Esophagus mucosa (tissue), 1 donor: ENCODE measurements at places on chromosomes 4 and X. TPM values are rescaled to one million over a fixed set of nuclear protein-coding genes. Genes with fewer than 3 reads are reported as not detected.

DNA sequence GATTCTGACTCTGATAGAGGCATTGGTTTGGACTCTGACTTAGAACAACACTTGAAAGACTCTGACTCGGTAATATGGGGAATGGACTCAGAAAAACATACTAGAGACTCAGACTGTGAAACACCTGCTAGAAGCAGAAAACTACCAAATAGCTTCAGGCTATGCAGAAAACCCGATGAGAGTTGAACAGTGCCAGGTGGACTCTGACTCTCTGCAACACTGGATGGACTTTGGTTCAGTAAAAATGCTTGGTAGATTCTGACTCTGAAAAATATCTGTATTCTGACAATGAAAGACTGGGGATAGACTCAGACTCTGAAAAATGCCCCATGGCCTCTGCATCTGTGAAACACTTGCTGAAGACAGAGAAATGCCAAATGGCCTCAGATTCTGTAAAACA is 215.1 kb upstream of the HDX start:
- no peak for ATAC-seq

- peak; percentile 75 for ATAC-seq
These were observed 16.0 kb downstream of the NBDY start for GRCh38 chrX:56744996-56745395.

DNA sequence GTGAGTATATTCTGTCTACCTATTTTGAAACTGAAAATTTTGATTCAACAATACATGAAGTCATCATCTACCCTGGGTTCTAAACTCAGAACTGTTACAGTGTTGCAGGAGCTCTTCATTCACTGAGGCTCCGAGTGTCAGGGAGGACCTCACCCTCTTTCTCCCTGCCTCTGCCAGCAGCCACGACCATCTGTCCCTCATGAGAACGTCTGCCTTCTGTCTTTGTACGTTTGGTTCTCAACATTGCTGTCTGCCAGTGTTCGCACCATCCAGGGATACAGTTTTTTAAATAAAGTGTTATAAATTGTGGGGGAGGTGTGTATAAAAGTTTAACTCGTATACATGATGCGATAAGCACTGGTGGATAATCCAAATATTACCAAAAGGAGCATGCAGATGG is 55.5 kb downstream of the TRAPPC11 start:
- no peak for ATAC-seq

DNA sequence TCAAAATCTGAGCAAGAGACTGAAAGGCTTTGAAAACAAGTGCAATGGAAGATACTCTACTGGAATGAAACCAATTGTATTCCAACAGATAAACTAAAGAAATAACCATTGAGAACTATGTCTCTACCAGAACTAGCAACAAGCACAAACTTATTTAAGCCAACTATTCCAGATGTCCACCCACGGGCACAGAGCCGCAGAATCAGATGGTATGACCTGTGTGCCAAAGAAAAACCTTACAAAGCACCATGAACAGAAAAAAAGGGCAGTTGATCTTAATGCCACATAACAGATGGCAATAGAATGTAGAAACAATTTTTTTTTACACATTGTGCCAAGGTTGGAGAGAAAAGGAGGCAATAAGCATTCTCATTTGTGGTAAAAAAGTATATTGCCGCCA is 269.3 kb upstream of the ADGRL3 start:
- ATAC-seq = no peak

- no peak for ATAC-seq
These were observed 395.8 kb upstream of the MAGEB18 start for GRCh38 chrX:25742334-25742733.

GRCh38 chr4:97121493-97121892 is 1021.8 kb downstream of the STPG2 start:
- no peak for ATAC-seq

GRCh38 chrX:124507246-124507645 is 160.9 kb downstream of the SH2D1A start:
- ATAC-seq = no peak

DNA sequence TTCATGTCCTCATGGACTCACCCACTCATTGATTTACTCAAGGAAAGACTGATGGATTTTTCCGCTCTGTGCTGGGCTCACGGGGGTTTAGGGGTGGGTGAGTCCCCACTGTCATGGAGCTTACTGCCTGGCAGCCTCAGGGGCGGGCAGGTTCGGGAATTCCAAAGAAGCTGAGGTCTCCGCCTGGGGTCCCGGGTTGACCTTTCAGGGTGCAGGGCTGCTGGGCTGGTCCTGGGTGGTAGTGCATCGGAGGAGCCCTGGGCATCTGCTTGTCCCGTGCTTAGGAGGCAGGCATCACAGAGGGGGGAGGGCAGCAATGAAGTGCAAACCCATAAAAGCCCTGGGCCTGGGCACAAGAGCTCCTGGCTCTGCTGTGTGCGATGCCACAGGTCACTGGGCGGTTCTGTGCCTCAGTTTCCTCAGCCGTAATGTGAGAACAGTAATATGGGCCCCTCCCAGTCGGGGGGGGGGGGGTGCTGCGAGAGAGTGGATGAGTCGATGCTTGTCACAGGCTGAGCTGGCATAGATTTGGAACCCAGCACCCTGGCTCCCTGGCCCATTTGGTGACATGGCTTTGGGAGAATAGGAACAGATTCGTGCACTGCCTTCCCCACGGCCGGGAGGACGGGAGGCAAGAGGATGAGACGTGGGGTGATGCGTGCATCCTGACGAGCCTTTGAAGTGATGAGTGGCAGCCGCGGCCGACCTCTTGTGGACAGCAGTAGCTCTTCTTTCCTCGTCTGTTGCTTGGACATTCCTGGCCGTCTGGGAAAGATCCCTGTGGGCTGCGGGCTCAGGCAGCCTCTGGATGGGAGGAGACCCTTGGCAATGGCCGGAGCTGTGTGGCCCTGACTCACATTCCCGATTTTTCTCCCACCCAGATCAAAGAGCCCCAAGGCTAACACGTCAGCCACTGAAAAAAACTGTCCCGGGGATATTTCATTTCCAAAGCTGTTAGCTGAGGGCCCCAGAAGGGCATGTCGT is 42.0 kb downstream of the PSAPL1 start:
- ATAC-seq = no peak

GRCh38 chr4:143668930-143669552 is 31.4 kb downstream of the FREM3 start:
- ATAC-seq = no peak

- no peak for ATAC-seq
These were observed 57.4 kb downstream of the SCD5 start for GRCh38 chr4:82741188-82741587.

DNA sequence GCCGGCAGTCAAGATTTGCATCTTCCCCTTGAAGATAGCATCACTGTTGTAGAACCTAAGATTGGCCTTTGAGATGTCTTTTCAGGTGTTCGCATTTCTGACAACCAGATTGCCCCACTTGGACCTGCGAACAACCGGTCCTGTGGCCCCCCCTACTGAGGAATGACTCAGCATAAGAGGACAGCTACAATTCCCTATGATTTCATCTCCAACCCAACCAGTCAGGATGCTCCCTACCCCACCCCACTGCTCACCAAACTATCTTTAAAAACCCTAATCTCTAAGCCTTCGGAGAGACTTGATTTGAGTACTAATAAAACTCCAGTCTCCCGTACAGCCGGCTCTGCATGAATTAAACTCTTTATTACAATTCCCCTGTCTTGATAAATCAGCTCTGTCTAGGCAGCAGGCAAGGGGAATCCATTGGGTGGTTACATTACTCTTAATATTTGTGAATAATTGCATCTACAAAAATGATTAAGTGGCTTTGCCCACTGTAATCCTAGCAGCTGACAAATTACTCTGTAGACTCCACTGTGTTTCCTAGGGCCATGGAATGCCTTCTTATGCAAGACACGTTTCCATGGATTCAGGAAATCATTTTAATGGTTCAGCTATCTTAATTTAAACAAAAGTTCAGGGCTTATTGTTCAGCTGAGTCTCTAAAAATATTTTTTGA is 95.4 kb downstream of the GPR143 start:
- no peak for ATAC-seq

DNA sequence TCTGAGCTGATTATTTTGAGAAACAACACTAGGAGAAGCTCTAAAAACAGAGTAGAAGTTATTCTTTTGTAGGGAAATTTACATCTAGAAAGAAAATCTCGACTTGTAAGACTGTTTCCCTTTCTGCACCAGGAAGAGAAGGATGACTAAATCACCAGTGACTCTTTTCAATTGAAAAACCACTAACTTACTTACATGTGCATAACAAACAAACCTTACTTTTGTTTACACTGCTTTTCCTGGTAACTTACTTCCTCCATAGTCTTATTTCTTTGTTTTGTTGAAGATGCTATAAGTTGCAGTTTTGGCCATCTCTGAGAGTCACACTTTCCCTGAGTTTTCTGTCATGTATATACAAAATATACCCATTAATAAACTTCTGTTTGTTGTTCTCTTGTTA is 293.6 kb upstream of the FAT4 start:
- ATAC-seq = no peak

DNA sequence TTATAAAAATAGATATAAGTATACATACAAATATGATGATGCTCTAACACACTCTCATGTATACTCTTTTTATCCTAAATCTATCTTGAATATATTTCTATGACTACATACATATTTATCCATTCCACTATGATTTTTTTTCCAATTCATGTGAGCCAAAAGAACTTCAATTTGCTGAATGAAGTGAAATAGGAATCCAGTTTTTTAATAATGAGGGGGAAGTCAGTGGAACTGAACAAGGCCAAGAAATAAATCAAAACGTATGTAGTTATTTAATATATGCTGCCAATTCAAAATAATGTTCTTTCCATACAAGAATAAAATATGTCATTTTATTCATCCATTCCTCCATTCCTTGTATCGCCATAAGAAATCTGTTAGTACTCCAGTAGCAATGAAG is 6.1 kb upstream of the PALLD start:
- ATAC-seq = no peak

GRCh38 chrX:29555465-29556091 is 659.8 kb upstream of the MAGEB2 start:
- ATAC-seq = peak; percentile 47

DNA sequence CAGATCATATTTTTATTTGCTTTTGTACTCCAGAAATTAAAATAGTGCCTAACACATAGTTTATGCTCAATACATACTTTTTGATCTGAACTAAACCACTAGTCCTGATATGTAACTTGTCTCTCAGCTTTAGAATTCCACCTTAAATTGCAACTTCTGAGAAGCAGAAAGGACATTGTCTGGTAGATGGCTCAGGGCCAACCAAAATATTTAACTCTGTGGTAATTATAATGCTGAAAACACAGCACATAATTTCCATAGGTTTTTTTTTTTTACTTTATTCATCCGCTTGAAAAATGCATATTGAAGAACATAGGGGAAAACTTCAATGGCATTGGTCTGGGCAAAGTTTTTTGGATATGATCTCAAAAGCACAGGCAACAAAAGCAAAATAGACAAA is 59.3 kb downstream of the AREG start:
- no peak for ATAC-seq

DNA sequence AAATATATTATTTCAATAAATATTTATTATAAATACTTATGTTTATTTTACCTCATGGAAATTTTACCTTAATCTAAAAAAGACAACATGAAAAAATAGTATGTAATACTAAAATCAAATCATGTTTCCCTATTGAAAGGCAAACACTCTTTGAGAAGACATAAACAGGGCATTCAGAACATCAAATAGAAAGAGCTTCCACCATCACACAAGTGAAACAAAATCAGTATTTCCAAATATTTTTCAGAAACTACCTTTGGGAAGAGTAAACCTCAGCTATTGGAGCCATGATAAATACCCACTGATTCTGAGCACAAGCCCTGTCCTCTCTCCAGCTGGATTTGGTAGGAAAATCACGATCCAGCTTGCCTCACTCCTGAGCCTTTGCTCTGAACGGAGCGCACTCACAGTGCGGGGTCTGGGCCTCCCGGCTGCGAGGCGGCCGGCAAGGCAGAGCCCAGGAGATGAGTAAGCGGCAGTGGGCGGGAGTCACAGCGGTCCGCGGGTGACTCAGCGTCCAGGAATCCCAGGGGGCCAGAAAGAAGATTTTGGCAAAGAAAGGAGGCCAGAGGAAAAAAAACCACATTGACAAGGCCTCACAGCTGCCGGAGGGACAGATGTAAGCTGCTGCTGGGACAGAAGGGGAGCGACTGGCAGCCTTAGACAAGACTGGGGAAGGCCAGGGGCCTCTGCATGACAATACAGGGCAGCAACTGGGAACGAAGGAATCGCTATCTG is 14.7 kb upstream of the ANXA5 start:
- ATAC-seq = peak; percentile 74

GRCh38 chr4:150321113-150321512 is 242.9 kb downstream of the DCLK2 start:
- peak; percentile 61 for ATAC-seq

GRCh38 chr4:104022831-104023230 is 303.0 kb upstream of the TACR3 start:
- ATAC-seq = no peak

DNA sequence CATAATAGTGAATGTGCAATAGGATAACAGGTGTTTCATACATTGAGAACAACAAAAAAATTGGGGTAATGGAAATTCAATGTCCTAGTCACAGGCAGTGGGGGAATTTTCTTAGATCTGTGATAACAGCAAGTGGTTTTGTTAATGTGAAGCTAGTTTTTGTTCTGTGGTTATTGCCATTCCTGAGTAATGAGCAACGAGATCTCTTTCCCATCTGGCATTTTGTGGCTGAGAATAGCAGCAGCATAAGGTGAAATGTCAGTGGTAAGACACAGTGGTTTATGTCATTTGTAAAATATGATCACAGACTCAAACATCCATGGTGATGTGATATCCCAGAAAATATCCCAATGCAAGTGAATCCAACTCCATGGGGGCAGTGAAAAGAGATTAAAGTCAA is 497.5 kb downstream of the KCNIP4 start:
- no peak for ATAC-seq

- no peak for ATAC-seq
These were observed 198.3 kb upstream of the GYPA start for GRCh38 chr4:144338834-144339233.

GRCh38 chr4:93373893-93374860 is 454.4 kb upstream of the ATOH1 start:
- ATAC-seq = no peak

- ATAC-seq = no peak
These were observed 48.0 kb upstream of the CASK start for GRCh38 chrX:41971346-41971745.

- ATAC-seq = no peak
These were observed 46.7 kb upstream of the IL2 start for GRCh38 chr4:122503214-122503613.

The LNX1 gene
- total RNA-seq = 23.8 TPM

The AWAT2 gene
- total RNA-seq = not detected

The SPATA4 gene
- not detected for total RNA-seq

The BBS12 gene
- total RNA-seq = 1.00 TPM

The TRIML2 gene
- total RNA-seq = not detected

The CCKAR gene
- total RNA-seq = not detected

The HERC5 gene
- total RNA-seq = 0.80 TPM

The PAK3 gene
- 0.28 TPM for total RNA-seq

The SASH3 gene
- 1.6 TPM for total RNA-seq

The C4orf36 gene
- total RNA-seq = 2.4 TPM

The AVPR2 gene
- 0.20 TPM for total RNA-seq

The GDPD2 gene
- total RNA-seq = 0.96 TPM

The NSG1 gene
- total RNA-seq = 58.5 TPM

The SMIM10L2A gene
- 1.4 TPM for total RNA-seq

The SMR3B gene
- total RNA-seq = not detected

The POF1B gene
- total RNA-seq = 30.9 TPM

The TCEANC gene
- total RNA-seq = 2.0 TPM

The TASL gene
- 0.16 TPM for total RNA-seq

The PAGE2 gene
- not detected for total RNA-seq

The YY2 gene
- total RNA-seq = 0.56 TPM
